ENCODE measurements at places on chromosomes 1 and 21. TPM values are rescaled to one million over a fixed set of nuclear protein-coding genes. Genes with fewer than 3 reads are reported as not detected.

DNA sequence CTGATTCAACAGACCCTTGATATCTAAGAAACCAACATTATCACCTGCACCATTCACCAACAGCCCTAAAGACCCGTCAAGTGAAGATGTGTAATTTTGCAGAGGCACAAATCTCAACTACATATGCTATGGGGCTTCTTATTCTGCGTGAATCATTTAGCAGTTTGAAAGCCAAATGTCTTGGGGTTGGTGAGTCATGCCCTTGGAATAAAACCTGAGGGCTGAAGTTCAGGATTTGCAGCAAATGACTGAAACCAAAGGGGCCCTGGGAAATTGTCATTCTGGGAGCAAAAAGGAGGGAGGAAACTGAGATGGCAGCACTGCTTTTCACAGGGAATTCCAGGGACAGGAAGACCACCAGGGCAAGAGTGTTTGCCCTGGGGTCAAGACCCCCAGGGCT, 79.2 kb upstream of the TNR start:
- no peak overlapping the region for H3K27ac ChIP-seq
- no peak for DNase-seq
- H3K4me1 ChIP-seq: peaks cover 3% of the 10 kb centered on the region
- H3K36me3 ChIP-seq: no peaks in the 10 kb centered on the region
- no peaks in the 10 kb centered on the region for H3K27me3 ChIP-seq
- no peak overlapping the region for H3K4me3 ChIP-seq

DNA sequence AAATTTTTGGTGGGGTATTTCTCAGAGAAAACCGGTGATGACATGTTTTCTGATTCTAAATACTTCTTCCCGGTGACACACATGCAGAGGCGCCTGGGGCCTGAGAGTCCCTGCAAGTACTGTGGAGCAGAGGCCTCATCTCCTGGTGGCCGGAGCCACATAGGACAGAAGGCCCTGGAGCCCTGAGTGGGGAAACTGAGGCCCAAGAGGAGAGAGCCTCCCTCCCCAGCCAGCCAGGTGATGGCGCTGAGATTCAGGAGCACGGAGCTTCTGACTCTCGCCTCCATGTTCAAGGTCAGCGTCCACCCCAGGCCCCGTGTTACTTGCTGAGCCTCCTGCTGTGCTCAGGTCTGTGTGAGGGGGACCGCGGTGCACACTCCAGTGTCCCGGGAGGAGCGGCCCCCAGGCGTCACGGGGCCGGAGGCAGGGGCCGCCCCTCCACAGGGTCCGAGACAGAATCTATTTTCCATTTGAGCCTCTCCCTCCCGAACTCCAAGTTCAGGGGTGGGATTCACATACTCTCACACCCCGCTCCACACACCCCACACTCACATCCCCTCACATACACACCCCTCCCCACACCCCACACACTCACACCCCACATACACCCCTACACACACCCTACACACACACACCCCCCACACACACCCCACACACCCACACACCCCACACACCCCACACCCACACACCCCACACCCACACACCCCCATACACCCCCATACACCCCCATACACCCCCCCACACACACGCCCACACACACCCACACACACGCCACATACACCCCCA, 43.8 kb downstream of the SLX9 start:
- DNase-seq: peak; percentile 71
- no peaks in the 10 kb centered on the region for H3K27me3 ChIP-seq
- no peaks in the 10 kb centered on the region for H3K4me1 ChIP-seq
- no peaks in the 10 kb centered on the region for H3K36me3 ChIP-seq

CFHR5 gene
- not detected for total RNA-seq

DNA sequence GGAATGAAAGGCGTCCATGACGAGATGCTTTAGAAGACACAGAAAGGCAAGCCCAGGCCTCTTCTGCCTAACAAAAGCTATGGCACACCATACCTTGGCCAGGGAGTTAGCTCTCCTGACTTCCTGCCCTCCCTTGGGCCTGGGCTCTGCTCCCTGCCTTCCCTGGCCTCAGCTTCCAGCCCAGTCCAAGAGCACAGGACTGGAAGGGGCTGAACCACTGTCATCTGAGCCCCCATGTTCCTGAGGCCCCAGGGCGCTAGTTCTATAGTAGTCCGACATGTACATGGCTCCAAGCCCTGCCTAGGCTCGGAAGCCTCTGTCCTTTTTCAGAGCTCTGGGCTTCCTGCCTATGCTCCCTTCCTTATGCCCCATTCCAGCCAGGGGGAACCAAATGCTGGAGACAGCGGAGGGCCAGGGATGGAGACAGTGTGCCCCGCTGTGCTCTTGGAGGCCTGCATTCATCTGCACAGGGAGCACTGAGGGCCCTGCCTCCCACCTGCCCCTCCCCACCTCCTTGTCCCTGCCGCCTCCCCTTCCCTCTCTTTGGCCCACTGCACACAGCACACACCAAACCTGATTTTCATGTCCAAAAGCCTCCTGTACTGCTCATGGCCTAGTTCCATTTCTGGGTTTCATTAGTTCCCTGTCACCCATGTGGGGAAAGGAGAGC, 240.1 kb downstream of the RHOU start:
- no peaks in the 10 kb centered on the region for H3K27me3 ChIP-seq
- DNase-seq: no peak
- no peak overlapping the region for H3K27ac ChIP-seq
- H3K4me3 ChIP-seq: no peak overlapping the region
- no peaks in the 10 kb centered on the region for H3K4me1 ChIP-seq
- H3K36me3 ChIP-seq: no peaks in the 10 kb centered on the region

GRCh38 chr1:215835951-215836350, 268.8 kb downstream of the KCTD3 start:
- no peaks in the 10 kb centered on the region for H3K27me3 ChIP-seq
- no peak overlapping the region for H3K27ac ChIP-seq
- H3K4me3 ChIP-seq: no peak overlapping the region
- no peaks in the 10 kb centered on the region for H3K36me3 ChIP-seq
- no peak for DNase-seq
- no peaks in the 10 kb centered on the region for H3K4me1 ChIP-seq

FLG2 gene
- not detected for total RNA-seq

- H3K4me3 ChIP-seq: peak overlapping the region; percentile 93
- H3K4me1 ChIP-seq: peaks cover 13% of the 10 kb centered on the region
- DNase-seq: no peak
- no peaks in the 10 kb centered on the region for H3K36me3 ChIP-seq
- H3K27me3 ChIP-seq: no peaks in the 10 kb centered on the region
- H3K27ac ChIP-seq: no peak overlapping the region
Measured at GRCh38 chr1:231335663-231336602, 1.7 kb downstream of the EXOC8 start.

GRCh38 chr1:31019401-31019800, 46.1 kb downstream of the PUM1 start:
- H3K36me3 ChIP-seq: peaks cover 1% of the 10 kb centered on the region
- H3K27ac ChIP-seq: no peak overlapping the region
- no peak for DNase-seq
- no peak overlapping the region for H3K4me3 ChIP-seq

DNA sequence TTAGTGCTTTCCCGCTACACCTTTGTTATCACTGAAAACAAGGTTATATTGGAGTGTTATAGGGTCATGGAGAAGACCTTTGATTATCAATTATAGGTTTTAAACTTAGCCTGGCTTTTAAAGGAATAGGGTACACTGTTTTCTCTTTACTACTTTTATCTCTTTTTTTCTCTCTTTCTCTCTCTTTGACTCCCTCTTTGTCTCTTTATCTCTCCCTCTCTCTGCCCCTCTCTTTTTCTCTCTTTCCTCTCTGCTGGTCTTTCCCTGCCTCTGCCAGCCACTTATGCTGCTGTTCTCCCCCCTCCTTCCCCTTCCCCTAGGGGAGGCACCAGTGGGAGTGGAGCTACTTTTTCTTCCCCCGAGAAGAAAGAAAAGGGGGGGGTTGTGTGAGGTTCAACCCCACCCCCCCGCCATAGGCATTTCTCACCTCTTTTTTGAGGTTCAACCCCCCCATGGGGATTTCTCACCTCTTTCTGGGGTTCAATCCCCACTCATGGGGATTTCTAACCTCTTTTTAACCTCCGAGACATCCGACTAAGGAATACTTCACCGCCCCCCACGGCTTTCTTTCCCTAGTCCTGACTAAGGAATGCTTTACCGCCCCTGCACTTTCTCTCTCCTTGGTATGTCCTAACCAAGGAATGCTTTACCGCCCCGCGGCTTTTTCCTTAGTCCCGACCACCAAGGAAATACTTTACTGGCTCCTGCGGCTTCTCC, 17.2 kb upstream of the ZBTB8B start:
- H3K36me3 ChIP-seq: no peaks in the 10 kb centered on the region
- H3K27me3 ChIP-seq: no peaks in the 10 kb centered on the region
- DNase-seq: peak; percentile 52
- H3K27ac ChIP-seq: no peak overlapping the region
- no peaks in the 10 kb centered on the region for H3K4me1 ChIP-seq

DNA sequence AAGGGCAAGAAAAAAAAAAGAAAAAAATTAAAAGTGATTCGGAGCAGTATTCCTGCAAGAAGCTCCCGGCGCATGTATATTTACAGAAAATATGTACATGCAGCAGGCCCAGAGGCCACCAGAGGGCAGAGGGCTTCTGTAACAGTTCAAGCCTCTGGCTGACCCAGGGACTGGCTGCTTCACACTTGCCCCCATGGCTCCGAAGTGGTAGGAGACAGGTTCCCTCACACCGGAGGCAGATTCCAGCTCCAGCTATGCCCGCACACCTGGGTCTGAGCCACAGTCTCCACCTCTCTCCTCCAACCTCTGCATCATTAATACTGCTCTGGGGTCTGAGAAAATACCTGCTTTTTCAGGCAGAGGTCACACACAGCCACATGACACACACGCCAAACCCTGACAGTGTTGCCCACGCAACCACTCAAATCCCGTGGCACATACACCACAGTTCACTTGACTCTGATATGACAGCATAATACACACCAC, 2.2 kb upstream of the ARHGAP30 start:
- no peak overlapping the region for H3K27ac ChIP-seq
- H3K4me3 ChIP-seq: no peak overlapping the region
- H3K27me3 ChIP-seq: no peaks in the 10 kb centered on the region
- peak; percentile 72 for DNase-seq

OR2L5 gene
- total RNA-seq: 0.24 TPM

GRCh38 chr1:117231748-117232373, 21.1 kb upstream of the VTCN1 start:
- H3K4me1 ChIP-seq: peaks cover 14% of the 10 kb centered on the region
- DNase-seq: no peak
- H3K4me3 ChIP-seq: no peak overlapping the region
- peak overlapping the region; percentile 57 for H3K27ac ChIP-seq
- no peaks in the 10 kb centered on the region for H3K36me3 ChIP-seq

AVPR1B gene
- not detected for total RNA-seq

DNA sequence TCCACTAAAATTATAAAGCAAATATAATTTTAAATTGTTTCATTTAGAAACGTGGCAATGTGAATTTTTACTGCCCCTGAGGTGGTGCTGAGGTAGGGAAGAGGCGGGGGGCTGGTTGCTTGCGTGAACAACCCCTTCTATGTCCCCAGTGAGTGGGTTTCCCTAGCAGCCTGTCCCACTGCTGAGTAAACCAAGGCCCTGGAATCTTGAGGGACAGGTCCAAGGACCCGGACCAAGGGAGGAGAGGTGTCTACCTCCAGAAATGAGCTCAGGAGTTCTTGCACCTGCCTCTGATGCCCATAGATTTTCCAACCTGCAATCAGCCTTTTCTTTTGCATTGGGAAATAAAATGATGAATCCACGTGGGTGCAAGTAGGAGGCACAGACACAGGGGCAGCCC, 649 bp upstream of the LDLRAD1 start:
- DNase-seq: peak; percentile 22
- no peaks in the 10 kb centered on the region for H3K27me3 ChIP-seq
- H3K4me3 ChIP-seq: no peak overlapping the region
- no peaks in the 10 kb centered on the region for H3K4me1 ChIP-seq

RNASEL gene
- total RNA-seq: 13.9 TPM

DNA sequence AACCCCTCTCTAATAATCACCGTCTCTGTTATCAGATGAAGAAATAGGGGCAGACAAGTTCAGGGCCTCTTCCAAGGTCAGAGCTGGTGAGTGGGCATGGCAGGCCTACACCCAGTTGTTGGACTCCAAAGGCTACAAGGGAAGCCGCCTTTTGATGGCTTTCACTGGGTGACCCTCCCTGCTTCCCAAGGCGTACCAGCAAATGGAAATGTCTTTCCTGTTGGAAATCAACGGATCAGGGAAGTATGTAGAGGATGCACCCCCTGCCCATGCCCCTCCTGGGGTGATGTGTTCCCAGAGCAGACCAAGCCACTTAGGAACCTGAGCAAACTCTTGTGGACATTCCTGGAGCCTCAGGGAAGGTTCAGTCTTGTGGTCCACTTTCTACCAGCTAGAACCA, 47.4 kb downstream of the LGR6 start:
- no peaks in the 10 kb centered on the region for H3K4me1 ChIP-seq
- H3K27ac ChIP-seq: peak overlapping the region; percentile 34
- no peaks in the 10 kb centered on the region for H3K27me3 ChIP-seq
- peaks cover 4% of the 10 kb centered on the region for H3K36me3 ChIP-seq
- no peak overlapping the region for H3K4me3 ChIP-seq

DNA sequence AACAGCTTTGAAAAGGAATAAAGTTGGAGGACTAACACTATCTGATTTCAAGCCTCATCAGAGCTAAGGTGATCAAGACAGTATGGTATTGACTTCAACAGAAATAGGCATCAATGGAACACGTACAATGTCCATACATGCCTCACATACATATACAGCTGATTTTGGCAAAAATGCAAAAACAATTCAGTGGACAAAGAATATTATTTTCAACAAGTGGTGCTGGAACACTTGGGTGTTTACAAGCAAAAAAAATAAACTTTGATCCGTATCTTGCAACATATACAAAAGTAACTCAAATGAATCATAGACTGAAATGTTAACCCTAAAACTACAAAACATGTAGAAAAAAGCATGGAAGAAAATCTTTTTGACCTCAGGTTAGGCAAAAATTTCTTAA, 141.9 kb upstream of the ZC3H11B start:
- H3K4me1 ChIP-seq: no peaks in the 10 kb centered on the region
- H3K27ac ChIP-seq: no peak overlapping the region
- no peak for DNase-seq
- no peaks in the 10 kb centered on the region for H3K36me3 ChIP-seq

KIF21B gene
- total RNA-seq: 4.6 TPM

MAD2L2 gene
- 24.1 TPM for total RNA-seq

- no peaks in the 10 kb centered on the region for H3K36me3 ChIP-seq
- no peak overlapping the region for H3K4me3 ChIP-seq
- DNase-seq: no peak
- H3K27me3 ChIP-seq: no peaks in the 10 kb centered on the region
- no peaks in the 10 kb centered on the region for H3K4me1 ChIP-seq
- H3K27ac ChIP-seq: no peak overlapping the region
Measured at GRCh38 chr1:228462560-228462959, 24.6 kb upstream of the RNF187 start.

PCNX2 gene
- total RNA-seq: 14.7 TPM

GRCh38 chr1:181936768-181937581, 124.5 kb downstream of the ZNF648 start:
- no peak for DNase-seq
- no peaks in the 10 kb centered on the region for H3K27me3 ChIP-seq
- H3K4me3 ChIP-seq: no peak overlapping the region
- no peaks in the 10 kb centered on the region for H3K4me1 ChIP-seq

GRCh38 chr1:114094363-114094634, 59.4 kb downstream of the SYT6 start:
- DNase-seq: no peak
- H3K27ac ChIP-seq: no peak overlapping the region
- H3K27me3 ChIP-seq: no peaks in the 10 kb centered on the region
- no peak overlapping the region for H3K4me3 ChIP-seq
- no peaks in the 10 kb centered on the region for H3K4me1 ChIP-seq

GRCh38 chr1:167601442-167602383, 28.3 kb upstream of the RCSD1 start:
- no peaks in the 10 kb centered on the region for H3K4me1 ChIP-seq
- no peak overlapping the region for H3K27ac ChIP-seq
- no peak overlapping the region for H3K4me3 ChIP-seq
- no peaks in the 10 kb centered on the region for H3K27me3 ChIP-seq

- no peak overlapping the region for H3K27ac ChIP-seq
- no peaks in the 10 kb centered on the region for H3K27me3 ChIP-seq
- no peak for DNase-seq
Measured at GRCh38 chr1:6950001-6950765, 164.9 kb downstream of the CAMTA1 start.

All from aorta (tissue), 5 donors.